PC-3 (cell line): ENCODE measurements at places on chromosomes 12 and 14. TPM values are rescaled to one million over a fixed set of nuclear protein-coding genes. Genes with fewer than 3 reads are reported as not detected.

CBLN3 gene
- 2.9 and 3.4 TPM in 2 replicates for total RNA-seq

RNF212B gene
- not detected in 2 replicates for total RNA-seq

EPYC gene
- total RNA-seq: not detected in 2 replicates

AP1G2 gene
- total RNA-seq: 69.7 and 71.7 TPM in 2 replicates

PPM1H gene
- total RNA-seq: 9.8 and 12.0 TPM in 2 replicates

ANKS1B gene
- 0.07 and 0.98 TPM in 2 replicates for total RNA-seq

KRT85 gene
- not detected in 2 replicates for total RNA-seq

GALNT8 gene
- total RNA-seq: not detected in 2 replicates

RNASE4 gene
- total RNA-seq: 5.9 and 8.5 TPM in 2 replicates

CPNE6 gene
- not detected in 2 replicates for total RNA-seq

NYNRIN gene
- total RNA-seq: 2.7 and 3.1 TPM in 2 replicates

RTL1 gene
- total RNA-seq: not detected in 2 replicates

LMNTD1 gene
- total RNA-seq: not detected in 2 replicates

DPF3 gene
- 16.6 and 30.5 TPM in 2 replicates for total RNA-seq

PLEKHD1 gene
- 0.15 and 0.35 TPM in 2 replicates for total RNA-seq

HELB gene
- total RNA-seq: 2.1 and 2.7 TPM in 2 replicates

SUPT16H gene
- 92.6 and 102 TPM in 2 replicates for total RNA-seq
